ENCODE measurements at places on chromosomes 3 and 15.

DNA sequence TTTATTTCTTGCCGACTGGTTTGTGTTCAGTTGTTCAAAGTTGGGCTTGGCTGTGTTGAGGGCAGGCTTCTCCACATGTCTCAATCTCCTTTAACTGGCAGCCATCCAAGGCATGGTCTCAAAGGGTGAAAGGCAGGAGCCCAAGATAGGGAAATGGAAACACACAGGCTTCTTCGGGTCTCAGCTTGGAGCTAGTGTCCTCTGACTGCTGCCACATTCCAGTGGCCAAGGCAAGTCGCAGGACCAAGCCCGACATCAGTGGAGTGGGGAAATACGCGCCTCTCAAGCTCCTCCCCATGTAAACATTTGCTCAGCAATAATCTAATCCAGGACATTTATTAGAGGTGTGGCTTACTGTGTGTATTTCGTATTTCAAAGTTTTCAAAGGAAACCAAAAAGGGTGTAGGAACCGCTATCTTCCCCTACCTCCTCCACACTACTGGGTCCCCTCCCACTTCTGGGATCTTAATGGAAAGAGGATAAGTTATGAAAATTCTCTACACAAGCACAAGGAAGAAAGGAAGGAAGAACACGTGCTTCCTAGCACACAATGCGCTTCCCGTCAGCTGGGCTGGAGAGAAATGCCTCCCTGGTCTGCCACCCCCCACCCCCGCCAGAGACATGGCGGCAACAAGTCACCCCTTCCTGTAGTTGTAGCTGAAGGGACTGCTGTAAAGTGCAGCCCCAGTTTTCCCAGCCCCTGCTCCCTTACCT lies 181.7 kb downstream of the FAM43A start:
- no peak for DNase-seq

GRCh38 chr15:76196269-76197231 lies 114.7 kb downstream of the ETFA start:
- DNase-seq = no peak

GRCh38 chr15:38065721-38066345 lies 131.4 kb downstream of the TMCO5A start:
- no peak for DNase-seq

DNA sequence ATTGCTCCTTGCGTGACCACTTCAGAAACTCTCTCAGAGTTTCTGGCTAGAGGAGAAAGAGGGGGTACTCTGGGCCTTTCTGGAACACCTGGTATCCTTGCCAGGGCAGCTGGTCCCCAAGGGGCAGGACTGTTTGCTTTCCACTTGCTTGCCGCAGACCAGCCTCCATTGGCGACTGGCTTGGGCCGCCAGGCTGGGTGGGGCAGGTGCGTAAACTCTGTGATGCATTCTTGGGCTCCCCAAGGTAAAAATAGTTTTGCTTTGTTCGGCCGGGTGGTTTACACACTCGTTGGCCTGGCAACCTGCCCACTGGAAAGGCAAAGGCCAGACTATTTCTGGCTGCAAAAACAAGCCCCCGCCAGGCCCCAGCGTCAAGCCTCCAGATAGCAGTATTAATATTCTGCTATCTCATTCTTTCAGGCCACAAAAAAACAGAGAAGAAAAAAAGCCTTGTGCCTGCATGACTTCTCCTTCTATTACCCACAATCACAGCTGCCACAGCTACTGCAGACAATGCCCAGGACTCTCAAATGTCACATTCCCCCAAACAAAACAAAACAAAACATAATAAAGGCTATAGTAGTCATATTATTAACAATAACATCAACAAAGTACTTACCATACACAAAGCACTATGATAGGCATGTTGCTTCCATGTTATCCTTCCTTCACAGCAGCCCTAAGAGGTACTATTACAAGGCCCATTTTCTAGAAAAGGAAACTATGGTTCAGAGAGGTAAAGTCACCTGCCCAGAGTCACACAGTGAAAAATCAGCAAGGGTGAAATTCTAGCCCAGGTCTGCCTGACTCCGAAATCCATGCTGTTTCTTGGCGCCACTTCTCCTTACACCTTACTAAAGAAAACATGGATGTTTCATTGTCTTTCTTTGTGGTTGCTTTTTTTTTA lies 14.0 kb upstream of the SSUH2 start:
- DNase-seq = no peak
